AG08396 (cell line): ENCODE measurements at places on chromosomes 5 and 9.

GRCh38 chr5:17217493-17218352, at the start of gene BASP1:
Gene BASP1, plus strand, starts transcription at chr5:17217631. Its CDS starts 57,586 bp downstream, at chr5:17275217.
- peak; percentile 92 for DNase-seq

GRCh38 chr5:64690417-64691151, at the start of gene SHISAL2B:
Gene SHISAL2B, plus strand, starts transcription at chr5:64690503. Its CDS starts 121 bp downstream, at chr5:64690624.
- peak; percentile 27 for DNase-seq

DNA sequence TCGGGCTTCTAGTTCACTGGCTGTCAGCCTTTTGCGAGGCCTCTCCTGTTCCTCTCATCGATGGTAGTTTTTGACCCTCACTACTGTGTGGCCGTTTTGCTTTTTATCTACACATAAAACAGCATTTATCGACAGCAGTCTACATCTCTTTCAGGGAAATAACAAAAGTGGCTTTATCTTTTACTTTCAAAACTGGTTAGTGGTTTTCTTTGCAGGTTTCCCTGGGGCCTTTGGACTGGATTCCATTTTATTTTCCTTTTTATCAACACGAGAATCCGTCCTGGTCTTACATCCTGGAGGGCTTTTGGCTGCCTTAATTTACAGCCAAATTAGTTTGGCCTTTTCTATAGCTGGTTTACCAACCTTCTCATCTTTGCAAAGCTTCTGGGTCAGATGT, 793 bp upstream of the PKD2L2 start:
- no peak for DNase-seq

DNA sequence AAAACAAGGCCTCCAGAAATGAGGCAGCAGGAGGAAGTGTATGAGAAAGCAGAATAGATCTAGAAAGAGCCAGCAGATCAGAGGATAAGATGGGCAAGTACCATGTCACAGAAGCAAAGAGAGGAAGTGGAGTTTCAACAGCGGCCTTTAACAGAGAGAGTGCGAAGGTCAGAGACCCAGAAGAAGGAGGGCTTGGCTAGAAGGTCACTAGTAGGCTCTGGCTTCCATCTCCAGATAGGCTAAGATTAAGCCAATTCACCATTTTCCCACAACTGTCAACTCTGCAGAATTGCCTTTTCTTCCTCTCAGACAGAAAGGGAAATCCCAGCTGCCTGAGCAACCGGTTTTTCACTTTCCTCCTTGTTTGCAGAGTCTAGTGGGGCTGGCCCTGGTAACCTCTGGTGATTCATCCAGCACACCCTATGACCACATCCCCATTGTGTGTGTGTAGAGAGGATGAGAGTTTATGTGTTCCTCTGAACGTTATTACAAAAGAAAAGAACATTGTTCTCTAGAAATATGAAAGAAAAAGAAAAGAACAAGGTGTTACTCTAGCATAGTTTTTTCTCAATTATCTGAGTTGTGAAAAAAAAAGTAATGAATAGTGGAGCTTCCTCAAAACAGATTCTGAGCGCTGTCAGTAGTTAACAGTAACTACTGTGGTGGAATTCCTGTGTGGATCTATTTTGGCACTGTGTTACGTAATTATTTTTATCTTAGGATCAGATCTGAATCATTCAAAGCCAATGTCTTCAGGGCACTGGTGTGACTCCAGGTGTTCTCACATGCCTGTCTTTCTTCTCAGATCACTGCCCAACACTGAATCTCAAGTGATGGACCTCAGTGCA, 220.4 kb downstream of the ARRDC3 start:
- DNase-seq, result peak; percentile 60

- DNase-seq, result no peak
Observed at GRCh38 chr9:82188817-82189216, 200.2 kb downstream of the SPATA31D1 start.

DNA sequence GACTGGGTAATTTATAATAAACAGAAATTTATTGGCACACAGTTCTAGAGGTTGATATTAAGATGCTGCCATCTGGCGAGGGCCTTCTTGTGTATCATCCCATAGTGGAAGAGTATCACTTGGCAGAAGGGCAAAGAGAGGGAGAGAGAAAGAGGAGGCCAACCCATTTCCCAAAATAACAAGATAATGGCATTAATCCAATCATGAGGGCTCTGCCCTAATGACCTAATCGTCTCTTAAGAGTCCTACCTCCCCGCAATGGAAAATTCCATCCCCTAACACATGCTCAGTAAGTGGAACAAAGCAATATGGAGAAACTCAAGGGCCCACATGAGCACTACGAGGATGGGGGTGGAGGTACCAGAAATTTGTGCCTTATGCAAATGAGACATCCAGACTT, 17.6 kb upstream of the VDAC1 start:
- no peak for DNase-seq

GRCh38 chr5:110371725-110372041, 354.8 kb downstream of the TMEM232 start:
- no peak for DNase-seq

- DNase-seq, result no peak
Observed at GRCh38 chr5:115372146-115372545, 75.7 kb upstream of the CCDC112 start.
